ENCODE measurements at places on chromosomes 3 and 15. TPM values are rescaled to one million over a fixed set of nuclear protein-coding genes. Genes with fewer than 3 reads are reported as not detected.

GRCh38 chr3:195583831-195584542 lies at the start of gene APOD:
APOD (minus strand) TSS chr3:195583940; CDS start chr3:195579461, 4,479 bp downstream.
- H3K27ac ChIP-seq: no peak within 1 kb of the TSS
- H3K36me3 ChIP-seq: no peaks in the 10 kb centered on the region
- no peak for DNase-seq
- H3K4me3 ChIP-seq: peak within 1 kb of the TSS; percentile 8
- no peaks in the 10 kb centered on the region for H3K4me1 ChIP-seq
- no peaks in the 10 kb centered on the region for H3K27me3 ChIP-seq

- no peaks in the 10 kb centered on the region for H3K36me3 ChIP-seq
- H3K27ac ChIP-seq: peak overlapping the region; percentile 91
- peaks cover 15% of the 10 kb centered on the region for H3K4me1 ChIP-seq
- peak overlapping the region; percentile 68 for H3K4me3 ChIP-seq
Measured at GRCh38 chr3:194488055-194488742, 1.4 kb upstream of the ATP13A3 start.

- peaks cover 77% of the 10 kb centered on the region for H3K36me3 ChIP-seq
- no peak for DNase-seq
- no peak overlapping the region for H3K27ac ChIP-seq
- no peaks in the 10 kb centered on the region for H3K4me1 ChIP-seq
- no peak overlapping the region for H3K4me3 ChIP-seq
Measured at GRCh38 chr3:12924437-12924836, 83.1 kb upstream of the RPL32 start.

The FMN1 gene
- 4.3 TPM for total RNA-seq

DNA sequence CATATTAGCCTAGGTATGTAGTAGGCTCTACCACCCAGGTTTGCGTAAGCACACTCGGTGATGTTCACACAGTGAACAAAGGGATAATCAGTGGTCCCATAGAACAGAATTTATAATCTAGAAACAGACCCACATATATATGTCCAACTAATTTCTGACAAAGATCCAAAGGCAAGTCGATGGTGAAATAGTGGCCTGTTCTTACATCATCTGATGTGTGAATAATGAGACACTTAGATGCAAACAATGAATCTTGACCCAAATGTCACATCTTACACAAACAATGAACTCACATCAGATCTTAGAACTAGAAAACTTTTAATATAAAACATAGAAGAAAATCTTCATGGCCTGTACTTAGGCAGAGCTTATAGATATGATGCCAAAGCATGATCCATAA lies 17.6 kb upstream of the TM2D3 start:
- H3K36me3 ChIP-seq: peaks cover 54% of the 10 kb centered on the region
- H3K4me1 ChIP-seq: no peaks in the 10 kb centered on the region
- no peaks in the 10 kb centered on the region for H3K27me3 ChIP-seq
- no peak for DNase-seq
- H3K27ac ChIP-seq: no peak overlapping the region
- no peak overlapping the region for H3K4me3 ChIP-seq

DNA sequence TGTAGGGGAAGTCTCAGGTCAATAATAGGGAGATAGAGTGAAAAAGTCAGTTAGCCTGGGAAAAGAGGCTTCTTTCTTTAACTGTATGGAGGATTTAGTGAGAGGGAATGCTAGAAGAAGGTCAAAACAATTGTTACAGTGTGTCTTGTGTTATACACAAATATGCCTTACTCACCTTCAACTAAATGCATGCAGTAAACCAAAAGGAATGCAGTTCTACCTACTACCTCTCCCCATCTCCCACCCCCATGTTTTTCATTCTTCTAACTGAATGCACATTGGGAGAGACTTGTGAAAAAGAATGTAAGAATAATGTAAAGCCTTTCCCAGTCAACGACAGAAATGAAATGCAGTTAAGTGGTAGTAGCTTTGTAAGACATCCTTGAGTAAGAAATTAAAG lies 33.8 kb downstream of the CCDC66 start:
- H3K4me1 ChIP-seq: no peaks in the 10 kb centered on the region
- H3K27me3 ChIP-seq: no peaks in the 10 kb centered on the region
- H3K4me3 ChIP-seq: no peak overlapping the region

GRCh38 chr3:139758654-139759291 lies 81.0 kb upstream of the NMNAT3 start:
- no peak for DNase-seq
- no peaks in the 10 kb centered on the region for H3K4me1 ChIP-seq
- H3K27me3 ChIP-seq: no peaks in the 10 kb centered on the region
- H3K36me3 ChIP-seq: no peaks in the 10 kb centered on the region

DNA sequence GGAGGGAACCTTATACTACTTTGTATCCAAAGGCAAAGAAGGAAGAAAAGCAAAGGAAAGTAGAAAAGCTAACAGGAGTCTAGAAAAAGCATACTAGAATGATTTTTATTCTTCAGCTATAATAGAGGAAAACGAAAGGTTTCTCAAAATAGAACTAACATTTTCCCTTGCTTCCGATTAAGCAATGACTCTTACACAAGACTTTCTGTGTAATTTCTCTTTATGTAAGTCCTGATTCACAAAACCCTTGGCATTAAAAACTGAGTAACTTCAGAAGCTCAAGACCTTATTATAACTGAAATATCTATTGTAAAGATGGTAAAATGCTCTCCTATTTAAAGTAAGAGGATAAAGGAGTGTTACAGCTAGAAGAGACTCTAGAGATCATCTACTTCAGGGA lies 97.4 kb downstream of the DTWD1 start:
- H3K4me3 ChIP-seq: peak overlapping the region; percentile 31
- H3K36me3 ChIP-seq: no peaks in the 10 kb centered on the region
- peak overlapping the region; percentile 73 for H3K27ac ChIP-seq
- no peaks in the 10 kb centered on the region for H3K27me3 ChIP-seq

DNA sequence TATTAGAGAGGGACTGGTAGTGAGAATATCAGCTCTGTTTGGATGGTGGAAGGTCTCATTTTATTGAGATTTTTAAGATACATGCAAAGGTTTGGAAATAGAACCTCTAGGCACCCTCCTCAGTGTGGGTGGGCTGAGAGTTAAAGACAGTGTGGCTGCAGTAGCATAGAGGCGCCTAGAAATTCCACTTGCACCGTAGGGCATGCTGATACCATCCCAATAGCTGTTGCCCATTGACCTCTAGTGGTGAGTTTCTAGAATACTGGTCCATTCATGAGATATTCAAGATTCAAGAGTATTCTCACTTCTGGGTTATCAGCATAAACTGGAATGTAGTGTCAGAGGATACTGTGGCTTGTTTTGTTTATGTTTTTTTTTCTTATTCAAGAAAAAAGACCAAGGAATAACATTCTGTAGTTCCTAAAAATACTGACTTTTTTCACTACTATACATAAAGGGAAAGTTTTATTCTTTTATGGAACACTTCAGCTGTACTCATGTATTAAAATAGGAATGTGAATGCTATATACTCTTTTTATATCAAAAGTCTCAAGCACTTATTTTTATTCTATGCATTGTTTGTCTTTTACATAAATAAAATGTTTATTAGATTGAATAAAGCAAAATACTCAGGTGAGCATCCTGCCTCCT lies 87.2 kb downstream of the TGFBR2 start:
- H3K36me3 ChIP-seq: peaks cover 72% of the 10 kb centered on the region
- peaks cover 9% of the 10 kb centered on the region for H3K4me1 ChIP-seq
- no peak for DNase-seq
- H3K27ac ChIP-seq: no peak overlapping the region
- H3K4me3 ChIP-seq: no peak overlapping the region

- no peak overlapping the region for H3K4me3 ChIP-seq
- H3K27me3 ChIP-seq: no peaks in the 10 kb centered on the region
- H3K36me3 ChIP-seq: no peaks in the 10 kb centered on the region
- H3K4me1 ChIP-seq: no peaks in the 10 kb centered on the region
- DNase-seq: no peak
Measured at GRCh38 chr3:19103510-19103909, 44.8 kb upstream of the KCNH8 start.

The KIF15 gene
- total RNA-seq: 0.64 TPM

DNA sequence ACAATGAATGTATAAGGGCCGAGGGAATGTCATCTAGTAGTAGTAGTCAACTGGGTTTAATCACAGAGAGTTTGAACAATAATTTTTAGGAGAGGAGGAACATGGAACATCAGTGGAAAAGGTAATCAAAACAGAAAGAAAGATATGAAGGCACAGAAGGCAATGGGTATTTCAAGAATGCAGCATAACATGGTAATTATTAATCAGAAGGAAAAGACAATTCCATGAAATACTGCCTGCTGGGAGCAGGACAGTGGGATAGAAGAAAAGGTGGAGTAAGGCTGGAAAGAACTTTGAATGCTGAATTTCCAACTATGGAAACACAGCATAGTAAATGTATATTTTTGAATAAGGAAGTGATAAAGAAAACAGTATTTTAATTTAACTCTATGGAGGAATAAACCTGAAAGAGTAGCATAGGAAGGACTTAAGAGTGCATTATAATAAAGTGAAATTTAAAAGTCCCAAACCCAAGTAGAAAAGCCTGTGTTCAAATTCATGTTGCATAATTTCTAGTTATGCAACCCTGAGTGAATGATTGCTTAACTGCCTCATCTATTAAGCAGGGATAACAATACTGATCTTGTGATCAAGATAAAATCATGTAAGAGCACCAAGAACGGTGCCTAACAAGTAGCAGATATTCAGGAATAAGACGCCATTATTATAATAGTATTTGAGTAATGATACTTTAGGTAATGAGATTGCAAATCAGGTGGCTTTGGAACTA lies 357.7 kb downstream of the TBC1D5 start:
- DNase-seq: no peak
- no peak overlapping the region for H3K27ac ChIP-seq
- no peaks in the 10 kb centered on the region for H3K27me3 ChIP-seq
- H3K36me3 ChIP-seq: no peaks in the 10 kb centered on the region
- no peaks in the 10 kb centered on the region for H3K4me1 ChIP-seq

The RIOX2 gene
- total RNA-seq: 21.3 TPM

The LRRIQ4 gene
- total RNA-seq: not detected

- no peak overlapping the region for H3K4me3 ChIP-seq
- no peak for DNase-seq
- no peaks in the 10 kb centered on the region for H3K27me3 ChIP-seq
- no peaks in the 10 kb centered on the region for H3K4me1 ChIP-seq
- no peaks in the 10 kb centered on the region for H3K36me3 ChIP-seq
- H3K27ac ChIP-seq: no peak overlapping the region
Measured at GRCh38 chr3:107077391-107077790, 299.8 kb upstream of the CCDC54 start.

DNA sequence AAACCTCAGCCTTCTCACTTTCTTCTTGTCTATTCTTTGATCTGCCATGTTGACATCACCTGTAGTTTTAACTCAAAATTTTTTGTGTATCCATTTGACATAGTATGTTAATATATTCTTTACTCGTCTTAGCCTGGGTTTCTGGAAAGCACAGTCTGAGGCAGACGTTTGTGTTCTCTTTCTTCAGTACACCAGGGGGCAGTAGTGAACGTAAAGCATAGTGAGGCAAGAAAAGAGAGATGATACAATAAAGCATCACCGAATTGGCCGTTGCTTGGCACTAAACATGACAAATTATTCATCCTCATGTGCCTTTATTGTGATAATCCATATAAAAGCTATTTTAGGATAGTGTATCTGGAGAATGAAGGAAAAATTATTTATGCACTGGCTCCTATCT lies 141.0 kb upstream of the MYRIP start:
- H3K27ac ChIP-seq: no peak overlapping the region
- no peaks in the 10 kb centered on the region for H3K4me1 ChIP-seq
- no peaks in the 10 kb centered on the region for H3K36me3 ChIP-seq
- DNase-seq: no peak
- H3K4me3 ChIP-seq: no peak overlapping the region

Measured in ascending aorta (tissue), 2 donors.